Renal cortex interstitium (tissue), 15 donors: ENCODE measurements at places on chromosomes 2 and 18. TPM values are rescaled to one million over a fixed set of nuclear protein-coding genes. Genes with fewer than 3 reads are reported as not detected.

DNA sequence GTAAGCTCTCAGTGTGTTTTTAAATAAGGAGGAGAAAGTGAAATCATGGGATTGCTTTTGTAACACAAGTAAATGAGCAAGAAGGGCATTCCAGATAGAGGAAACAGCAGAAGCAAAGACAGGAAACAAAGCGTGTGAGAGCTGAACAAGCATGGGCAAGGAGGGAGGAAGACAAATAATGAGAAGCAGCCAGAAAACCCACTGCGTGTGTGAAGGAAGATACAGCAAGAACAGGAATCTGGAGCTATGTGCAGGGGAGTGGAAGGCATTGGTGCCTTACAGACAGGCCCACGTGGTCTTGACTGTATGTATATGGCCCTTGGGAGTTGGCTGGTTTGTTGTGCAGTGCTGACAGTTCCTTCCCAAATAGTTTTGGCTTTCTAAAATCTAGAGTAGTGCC lies 88.6 kb downstream of the AAK1 start:
- DNase-seq = no peak

- no peak for DNase-seq
Measured at GRCh38 chr18:1914489-1914888, 656.8 kb downstream of the METTL4 start.

GRCh38 chr2:201984800-201985525 lies 48.7 kb upstream of the FZD7 start:
- no peak for DNase-seq

Gene SLC9A2
- polyA plus RNA-seq = 4.6 TPM

DNA sequence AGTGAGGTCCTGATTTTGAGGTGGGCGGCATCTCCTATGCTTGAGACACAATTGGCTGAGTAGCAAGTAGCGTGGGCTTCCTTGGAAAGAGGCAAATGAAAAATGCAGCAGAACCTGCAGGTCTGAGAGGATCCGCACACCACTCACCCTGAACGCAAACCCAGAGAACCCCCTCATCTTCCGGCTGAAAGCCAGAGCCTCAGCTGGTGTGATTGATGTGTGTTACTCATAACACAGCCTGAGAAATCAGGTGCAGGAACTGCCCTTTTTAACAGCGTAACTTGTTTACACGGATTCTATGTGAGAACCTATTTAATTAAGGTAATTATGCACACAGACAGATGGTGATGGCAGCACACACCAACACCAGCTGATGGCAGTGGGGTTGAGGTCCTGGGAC lies 123.4 kb downstream of the MRO start:
- no peak for DNase-seq

Gene OTX1
- 0.05 TPM for polyA plus RNA-seq

- DNase-seq = peak; percentile 50
Measured at GRCh38 chr2:234496835-234497593, at the start of gene ARL4C. TSS of gene ARL4C (minus strand) at chr2:234497081. CDS start at chr2:234496586, 495 bp downstream.

GRCh38 chr2:240797500-240797895 lies 22.5 kb downstream of the KIF1A start:
- DNase-seq = no peak

GRCh38 chr2:241268306-241268705 lies 47.2 kb downstream of the HDLBP start:
- DNase-seq = no peak

DNA sequence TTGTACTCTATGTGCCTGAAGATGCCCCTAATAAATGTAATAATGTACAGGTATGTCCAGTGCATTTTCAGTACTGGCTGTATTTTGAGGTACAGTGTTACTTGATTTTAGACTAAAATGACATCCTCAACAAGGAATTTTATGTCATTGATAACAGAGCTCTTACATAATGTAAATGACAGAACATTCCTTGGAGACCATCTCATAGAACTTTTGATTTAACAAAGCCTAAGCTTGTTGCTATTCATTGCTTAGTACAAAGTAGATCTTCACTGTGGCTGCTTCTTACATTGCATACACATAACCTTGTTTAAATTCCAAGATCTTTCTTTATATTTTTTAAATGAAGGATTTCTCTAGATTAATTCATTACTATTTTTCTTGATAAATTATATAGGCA lies 24.1 kb downstream of the DYNC1I2 start:
- DNase-seq = no peak

DNA sequence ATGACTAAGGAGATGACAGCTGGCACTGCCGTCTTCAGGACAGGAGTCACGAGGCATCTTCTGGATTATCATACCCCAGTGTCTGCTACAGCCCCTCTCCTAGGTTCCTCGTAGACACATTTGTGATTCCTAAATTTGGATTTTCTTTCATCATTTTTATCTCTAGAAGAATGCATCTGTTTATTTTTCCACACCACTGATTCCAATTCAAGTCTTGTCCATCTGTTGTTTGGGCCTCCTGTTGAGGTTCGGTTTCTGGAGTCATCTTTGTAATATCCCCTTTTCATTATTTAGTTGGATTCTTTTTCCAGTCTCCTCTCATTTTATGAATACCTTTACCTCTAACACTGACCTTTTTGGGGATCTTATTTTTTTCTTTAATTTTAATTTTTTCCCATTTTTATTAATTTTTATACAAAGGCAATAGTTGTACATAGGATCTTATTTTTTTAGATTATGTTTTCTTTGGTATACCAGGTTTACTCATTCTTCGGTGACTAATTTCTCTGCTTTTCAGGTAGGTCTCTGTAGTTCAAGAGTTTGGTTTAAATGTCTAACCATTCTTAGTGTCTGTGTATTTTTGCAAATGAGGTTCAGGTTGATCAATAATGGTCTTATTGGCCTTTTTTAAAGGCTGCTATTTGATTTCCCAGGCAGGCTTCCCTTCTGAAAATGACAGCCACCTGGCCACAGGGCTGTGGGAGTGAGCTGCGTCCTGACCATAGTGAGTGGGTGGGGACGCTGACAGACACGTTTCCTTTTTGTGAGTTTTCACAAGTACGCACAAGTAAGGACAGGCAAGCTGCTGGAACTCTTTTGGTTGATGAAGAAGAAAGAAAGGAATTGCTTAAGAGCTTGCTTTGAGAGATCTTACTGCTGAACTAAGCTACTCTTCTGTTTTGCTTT lies 34.5 kb downstream of the FARP2 start:
- no peak for DNase-seq

DNA sequence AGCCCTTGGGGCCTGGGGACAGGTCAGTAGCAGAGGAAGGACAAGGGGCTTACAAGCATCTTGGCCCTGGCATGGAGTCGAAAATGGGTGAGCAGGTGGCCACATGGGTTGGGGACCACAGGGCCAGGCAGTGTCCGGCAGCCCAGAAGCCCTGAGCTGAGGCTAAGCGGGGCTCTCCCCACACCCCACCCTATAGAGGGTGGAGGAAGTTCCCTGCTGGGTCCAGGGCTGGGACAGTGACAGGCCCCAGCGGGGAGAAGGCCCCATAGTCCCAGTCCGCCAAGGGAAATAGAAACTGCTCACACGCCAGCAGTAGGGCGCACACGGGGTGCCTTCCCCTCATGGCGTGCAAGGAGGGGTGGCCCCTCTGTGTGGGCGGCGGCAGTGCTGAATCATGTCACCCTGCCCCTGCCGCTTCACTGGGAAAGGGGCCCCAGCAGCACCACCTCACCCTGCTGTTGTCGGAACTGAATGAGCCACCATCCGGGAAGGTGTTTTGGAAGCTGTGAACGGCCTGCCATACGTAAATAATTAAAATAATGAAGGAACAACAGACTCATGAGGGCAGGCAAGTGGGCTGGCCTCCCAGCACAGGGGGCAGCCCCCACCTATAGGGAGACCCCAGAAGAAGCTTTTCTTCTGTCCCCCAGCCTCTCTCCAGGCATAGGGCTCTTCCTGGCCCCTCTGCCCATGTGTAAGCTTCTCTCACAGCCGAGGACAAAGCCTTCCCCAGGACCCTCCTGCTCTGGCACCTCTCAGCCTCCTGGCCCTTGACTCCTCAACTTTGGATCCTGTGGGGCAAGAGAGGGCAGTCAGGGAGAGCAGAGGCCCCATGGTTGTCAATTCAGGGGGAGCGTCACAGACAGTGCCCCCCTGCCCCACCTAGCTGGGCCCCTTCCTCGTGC lies 12.7 kb upstream of the DUSP2 start:
- DNase-seq = no peak

Gene G6PC2
- polyA plus RNA-seq = 0.05 TPM

Gene MRPS9
- polyA plus RNA-seq = 50.8 TPM

DNA sequence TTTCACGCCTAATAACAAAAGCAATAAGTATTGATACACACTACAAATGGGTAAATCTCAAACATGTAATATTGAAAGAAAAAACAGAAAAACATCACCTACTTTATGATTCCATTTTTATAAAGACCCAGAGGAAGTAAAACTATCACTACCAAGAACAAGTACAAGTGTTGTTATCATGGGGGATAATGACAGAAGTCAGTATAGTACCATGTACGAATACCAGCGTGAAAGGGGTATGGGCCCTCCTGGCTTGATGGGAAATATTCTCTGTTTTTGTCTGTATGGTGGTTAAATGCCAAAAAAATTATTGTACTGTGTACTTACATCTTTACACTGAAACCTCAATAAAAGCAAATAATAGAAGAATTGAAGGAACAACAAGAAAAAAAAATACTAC lies 665.7 kb downstream of the TMEM182 start:
- DNase-seq = no peak

GRCh38 chr18:44732599-44732998 lies 51.9 kb downstream of the SETBP1 start:
- no peak for DNase-seq

DNA sequence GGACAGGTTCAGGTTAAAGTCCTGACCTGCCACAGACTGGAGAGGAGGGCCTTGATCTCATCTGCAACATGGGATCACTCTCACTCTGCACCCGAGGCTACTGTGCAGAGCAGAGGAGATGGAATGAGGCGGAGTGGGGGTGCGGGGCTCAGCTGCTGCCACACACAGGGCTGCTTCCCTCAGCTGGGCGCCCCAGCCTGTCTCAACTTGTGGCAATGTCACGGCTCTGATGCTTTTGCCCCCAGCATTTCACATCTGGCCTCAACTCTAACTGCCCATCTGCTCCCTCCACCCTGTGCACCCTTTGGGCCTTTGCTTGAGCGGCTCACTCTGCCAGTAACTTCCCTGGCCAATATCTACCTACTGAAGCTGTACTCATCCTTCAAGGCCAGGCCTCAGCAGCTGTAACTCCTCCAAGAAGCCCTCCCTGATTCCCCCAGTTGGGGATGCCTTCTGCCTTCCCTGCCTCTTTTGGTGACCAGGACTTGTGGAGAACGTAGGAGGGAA lies 70.3 kb downstream of the POLR1A start:
- no peak for DNase-seq

GRCh38 chr2:13504808-13505207 lies 788.1 kb downstream of the TRIB2 start:
- DNase-seq = no peak

Gene ANO7
- polyA plus RNA-seq = 1.9 TPM

Gene STARD6
- 0.82 TPM for polyA plus RNA-seq

Gene GNAL
- 4.1 TPM for polyA plus RNA-seq

Gene CIB4
- polyA plus RNA-seq = 0.89 TPM

DNA sequence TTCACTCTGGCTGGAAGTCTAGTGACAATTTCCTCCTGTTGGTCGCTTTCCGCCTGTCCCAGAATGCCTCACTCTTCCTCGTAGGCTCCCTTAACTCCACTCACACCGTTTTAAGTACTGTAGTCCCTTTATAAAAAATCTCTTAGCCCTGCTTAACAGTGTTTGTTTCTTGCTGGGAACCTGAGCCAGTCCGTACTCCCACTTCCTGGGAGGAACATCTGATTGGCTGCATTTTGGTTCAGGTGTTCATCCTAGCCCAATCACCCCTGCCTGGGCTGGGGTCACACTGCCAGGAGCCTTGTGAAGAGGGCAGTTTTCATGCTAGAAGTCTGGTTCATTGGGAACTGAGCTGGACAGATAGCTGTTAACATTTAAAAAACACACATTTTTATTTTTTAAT lies 25.6 kb upstream of the TOGARAM2 start:
- no peak for DNase-seq

GRCh38 chr2:201909348-201909747 lies 103.0 kb downstream of the CDK15 start:
- DNase-seq = no peak

Gene PDE11A
- 6.7 TPM for polyA plus RNA-seq

Gene QPCT
- polyA plus RNA-seq = 14.3 TPM

DNA sequence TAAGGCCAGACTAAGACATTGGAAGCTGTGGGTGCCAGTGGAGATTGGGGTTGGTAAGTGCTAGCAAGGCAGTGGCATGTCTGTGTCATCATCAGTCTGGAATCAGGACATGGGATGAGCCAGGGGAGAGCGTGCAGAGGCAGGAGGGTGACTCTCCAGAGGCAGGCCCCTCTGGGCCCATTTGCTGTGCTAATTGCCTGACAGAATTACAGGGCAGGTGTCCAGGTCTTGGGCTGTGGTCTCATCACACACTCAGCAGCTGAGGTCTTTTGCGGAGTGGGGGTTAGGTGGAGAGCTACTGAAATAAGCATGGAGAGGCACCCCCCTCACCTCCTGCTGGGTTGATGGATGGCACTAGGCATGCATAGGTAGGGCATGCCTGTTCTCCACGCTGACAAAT lies 57.4 kb downstream of the CELF4 start:
- no peak for DNase-seq

Gene CD28
- polyA plus RNA-seq = 1.1 TPM

DNA sequence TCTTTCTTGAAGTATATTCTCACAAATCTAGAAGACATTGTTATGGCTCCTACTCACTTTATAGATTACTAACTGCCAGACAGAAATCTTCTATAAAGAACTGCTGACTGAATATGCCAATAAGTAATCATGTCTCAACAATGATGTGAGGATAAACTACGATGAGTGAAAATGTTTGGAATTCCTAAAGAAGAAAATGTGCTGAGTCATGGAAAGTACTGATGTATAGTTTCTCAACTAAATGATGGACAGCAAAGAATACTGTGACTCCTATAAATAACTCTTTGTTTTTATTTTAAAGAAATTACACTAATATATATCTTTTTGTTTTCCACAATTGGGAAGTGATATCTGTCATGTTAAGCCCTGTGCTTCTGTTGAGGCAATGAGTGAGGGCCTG lies 232.9 kb downstream of the LNPK start:
- no peak for DNase-seq

DNA sequence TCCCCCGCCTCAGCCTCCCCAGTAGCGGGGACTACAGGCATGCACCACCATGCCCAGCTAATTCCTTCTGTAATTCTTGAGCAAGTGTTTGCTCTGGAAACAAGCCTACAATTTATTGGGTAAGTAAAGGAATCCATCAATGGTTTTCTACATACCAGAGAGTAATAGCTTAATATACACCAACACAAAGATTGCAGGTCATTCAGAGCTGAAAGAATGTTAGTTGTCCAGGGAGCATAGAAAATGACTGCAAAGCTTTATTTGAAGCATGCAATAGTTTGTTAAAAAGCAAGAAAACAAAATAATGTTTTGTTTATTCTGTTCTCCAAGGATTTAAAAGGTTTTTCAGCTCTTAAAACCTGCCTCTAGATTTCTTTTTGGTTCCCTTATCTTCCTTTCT lies 5.6 kb downstream of the IDH1 start:
- DNase-seq = no peak

Gene COL4A3
- 34.0 TPM for polyA plus RNA-seq
